ENCODE measurements at places on chromosomes 16 and 17. TPM values are rescaled to one million over a fixed set of nuclear protein-coding genes. Genes with fewer than 3 reads are reported as not detected.

- DNase-seq: peak; percentile 82
Observed at GRCh38 chr17:18968945-18969887, 17.3 kb downstream of the SLC5A10 start.

DNA sequence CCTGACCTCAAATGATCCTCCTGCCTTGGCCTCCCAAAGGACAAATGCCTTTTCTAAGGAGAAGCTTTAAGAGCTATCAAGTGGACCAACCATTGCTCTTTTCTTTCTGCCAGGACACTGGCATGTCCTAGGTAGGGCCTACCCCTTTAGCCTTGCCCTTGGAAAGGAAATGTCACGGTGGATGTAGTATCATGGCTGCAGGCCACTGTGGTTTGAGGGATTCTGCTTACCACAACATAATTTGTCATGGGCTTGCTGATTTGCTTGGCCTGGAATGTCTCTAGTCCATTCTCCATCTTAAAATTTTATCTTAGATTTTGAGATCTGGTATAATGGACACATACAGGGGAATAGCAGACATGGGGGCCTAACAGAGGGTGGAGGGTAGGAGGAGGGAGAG is 6.0 kb downstream of the KRT20 start:
- no peak for DNase-seq

DNA sequence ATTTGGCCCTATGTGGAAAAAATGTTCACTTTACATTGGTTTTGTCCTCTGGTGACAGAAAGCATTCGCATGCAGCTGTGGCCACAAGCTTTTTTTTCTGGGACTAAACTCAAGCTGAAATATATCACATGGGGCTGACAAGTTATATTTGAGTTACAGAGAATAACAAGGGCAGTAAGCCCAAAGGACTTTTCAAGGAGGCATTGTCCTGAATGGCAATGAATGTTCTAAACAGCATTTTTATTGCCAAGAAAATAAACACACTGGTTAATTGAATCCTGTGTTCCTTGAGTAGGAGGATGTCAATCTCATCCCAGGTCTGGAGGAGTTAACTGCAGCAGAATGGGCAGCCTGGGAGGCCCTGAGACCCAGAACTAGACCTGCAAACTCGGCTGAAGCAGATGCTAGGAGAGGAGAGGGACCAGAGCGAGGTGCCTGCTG is 114.5 kb downstream of the COPRS start:
- DNase-seq: no peak

- DNase-seq: no peak
Observed at GRCh38 chr17:61463316-61464129, 11.3 kb downstream of the TBX4 start.

DNA sequence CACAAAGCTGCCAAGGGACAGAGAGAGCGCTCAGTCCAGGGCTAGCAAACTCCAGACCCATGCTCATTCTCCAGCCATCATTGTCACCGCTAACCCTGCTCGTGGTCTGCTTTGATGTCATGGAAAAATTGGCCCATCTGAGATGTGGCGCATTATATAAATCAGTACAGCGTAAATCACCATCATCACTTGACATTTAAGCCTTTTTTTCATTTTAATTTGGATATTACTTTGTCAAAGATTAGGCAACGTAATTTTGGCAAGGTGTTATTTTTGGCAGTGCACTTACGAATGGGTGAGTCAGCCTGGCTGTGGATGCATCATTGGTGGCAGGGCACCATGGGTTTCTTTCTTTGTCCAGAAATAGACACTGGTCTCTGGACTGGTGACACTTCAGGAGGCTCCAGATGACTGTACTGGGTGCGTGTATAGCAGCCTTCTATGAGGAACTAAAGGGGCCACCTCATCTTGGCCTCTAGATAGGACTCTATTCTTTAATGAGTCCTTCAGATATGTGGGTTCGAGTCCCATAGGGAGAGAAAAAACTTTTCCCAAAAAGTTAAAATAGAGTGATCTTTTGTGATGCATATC is 166.3 kb downstream of the MSI2 start:
- DNase-seq: no peak

- DNase-seq: no peak
Observed at GRCh38 chr17:20852990-20853370, 189.8 kb downstream of the USP22 start.

DNA sequence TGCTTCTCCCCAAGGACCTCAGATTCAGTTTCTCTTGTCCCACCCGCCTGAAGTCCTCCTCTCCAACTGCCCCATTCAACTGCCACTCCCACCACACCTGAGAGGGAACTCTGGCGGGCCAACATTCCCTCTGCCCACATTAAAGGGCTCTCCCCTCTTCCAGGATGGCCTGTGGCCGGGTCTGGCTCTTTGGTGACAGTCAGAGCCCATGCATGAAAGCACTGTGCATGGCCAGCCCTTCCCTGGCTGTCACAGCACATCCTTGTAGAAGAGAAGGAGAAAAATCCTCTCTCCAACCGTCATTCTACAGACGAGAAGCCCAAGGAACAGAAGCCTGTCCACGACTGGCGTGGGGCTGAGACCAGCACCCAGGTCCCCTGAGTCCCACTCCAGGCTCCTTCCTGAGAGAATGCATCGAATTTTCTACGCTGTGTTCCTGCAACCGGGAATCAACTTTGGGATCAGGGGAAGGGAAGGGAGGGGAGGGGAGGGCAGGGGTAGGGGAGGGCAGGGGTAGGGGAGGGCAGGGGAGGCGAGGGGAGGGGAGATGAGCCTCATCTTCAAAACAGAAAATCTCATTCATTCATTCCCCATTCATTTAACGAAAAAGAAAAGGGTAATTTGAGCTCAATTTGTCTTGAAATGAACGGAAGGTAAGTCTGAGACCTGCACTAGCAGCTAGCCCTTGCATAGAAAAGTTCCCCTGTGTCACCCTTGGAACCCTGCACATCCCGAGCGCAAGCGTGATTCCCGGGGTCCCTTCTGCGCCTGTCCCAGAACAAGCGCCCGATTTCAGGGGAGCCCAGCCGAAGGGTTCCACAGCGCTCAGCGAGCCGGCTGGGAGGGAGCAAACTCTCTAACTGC is at the start of gene ABCC12:
ABCC12 (minus strand) TSS at position 68 of the 864 bp plus-strand sequence. CDS start 9,569 bp downstream, outside the sequence.
- DNase-seq: no peak

DNA sequence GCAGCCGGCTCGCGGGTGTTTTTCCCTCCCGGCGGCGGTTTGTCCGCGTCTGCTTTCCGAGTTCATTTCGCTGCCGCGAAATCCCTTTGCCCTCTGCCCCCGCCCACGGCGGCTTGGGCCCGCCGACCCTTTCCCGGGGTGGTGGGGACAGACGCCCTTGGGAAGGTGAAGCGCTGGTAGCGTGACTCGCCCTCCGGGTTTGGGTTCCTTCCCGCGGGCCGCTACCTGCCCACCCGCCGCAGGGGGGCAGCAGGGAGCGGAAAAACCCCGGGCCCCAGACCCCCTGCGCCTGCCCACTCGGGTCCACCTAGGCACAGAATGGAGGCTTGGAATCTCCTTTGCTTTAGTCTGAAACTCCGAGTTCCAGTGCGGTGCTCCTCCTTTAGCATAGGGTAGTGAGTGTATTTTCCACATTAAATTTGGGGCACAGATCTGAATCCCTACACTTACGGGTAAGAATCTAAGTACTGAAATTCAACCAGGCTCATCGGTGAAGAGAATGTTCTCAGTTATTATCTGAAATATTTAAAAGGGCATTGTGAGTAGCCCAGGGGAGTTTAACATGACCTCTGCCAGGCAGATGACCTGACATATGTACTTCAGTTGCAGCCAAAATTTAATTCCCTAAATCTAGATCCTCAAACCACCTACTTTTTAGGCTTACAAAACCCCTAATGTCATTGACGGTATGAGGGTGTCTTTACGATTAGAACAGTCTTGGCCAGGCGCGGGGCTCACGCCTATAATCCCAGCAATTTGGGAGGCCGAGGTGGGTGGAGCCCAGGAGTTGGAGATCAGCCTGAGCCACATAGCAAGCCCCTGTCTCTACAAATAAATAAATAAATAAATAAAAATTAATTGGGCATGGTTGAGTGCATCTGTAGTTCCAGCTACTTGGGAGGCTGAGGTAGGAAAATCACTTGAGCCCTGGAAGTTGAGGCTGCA is 1.0 kb downstream of the NME2 start:
- DNase-seq: peak; percentile 19

GRCh38 chr16:397736-398332 is 835 bp downstream of the NME4 start:
- peak; percentile 54 for DNase-seq

DNA sequence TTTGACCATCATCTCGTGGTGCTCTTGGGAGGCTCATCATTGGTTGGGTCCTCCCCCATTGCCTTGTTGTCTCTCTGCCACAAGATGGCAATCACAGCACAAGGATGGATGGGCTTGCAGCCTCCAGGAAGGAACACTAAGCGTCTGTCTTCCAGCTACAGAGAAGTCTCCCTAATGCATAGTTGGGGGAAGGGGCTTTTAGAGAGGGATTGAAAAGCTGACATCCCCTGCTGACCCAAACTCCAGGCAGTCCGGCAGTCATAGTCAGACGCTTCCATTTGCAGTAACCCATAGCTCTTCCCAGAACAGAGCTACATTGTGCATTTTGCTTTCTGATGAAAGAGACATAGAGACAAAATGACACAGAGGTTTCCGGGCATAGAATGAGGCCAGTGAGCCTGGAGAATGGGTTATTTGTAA is 111.4 kb downstream of the UTP18 start:
- DNase-seq: peak; percentile 51

DNA sequence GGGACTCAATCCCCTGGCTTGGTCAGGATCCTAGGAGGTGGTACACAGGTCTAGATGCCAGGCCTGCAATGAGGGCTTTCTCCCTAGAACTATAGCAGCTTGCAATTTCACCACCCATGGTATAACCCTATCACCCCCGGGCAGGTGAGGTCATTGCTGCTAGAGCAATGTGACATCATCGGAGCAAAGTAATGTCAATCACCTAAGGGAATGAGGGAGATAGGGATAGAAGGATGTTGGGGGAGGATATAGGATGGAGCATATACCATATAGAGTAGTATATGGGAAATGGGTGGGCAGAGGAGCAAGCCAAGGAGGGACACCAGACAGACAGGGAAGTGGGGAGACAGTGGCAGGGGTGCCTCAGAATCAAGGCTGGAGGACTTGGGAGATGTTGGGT is 3.3 kb downstream of the KCNH4 start:
- DNase-seq: no peak

DNA sequence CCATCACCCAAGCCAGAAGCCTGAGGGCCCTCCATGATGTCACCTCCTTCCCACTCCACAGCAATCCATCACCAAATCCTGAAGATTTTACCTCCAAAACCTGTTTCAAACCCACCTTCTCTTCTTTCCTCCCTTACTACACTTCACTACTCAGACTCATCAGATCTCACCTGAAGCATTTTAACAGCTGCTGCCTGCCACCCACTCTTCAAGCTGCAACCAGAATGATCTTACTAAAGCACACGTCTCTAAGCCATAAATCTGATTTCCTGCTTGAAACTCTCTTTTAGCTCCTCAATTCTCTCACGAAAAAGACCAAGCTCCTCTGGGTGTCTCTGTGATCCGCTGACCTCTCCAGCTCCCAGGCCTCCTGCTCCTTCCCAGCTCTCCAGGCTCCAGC is 46.5 kb downstream of the CDK5R1 start:
- no peak for DNase-seq

- DNase-seq: no peak
Observed at GRCh38 chr16:2180962-2181923, 15.2 kb downstream of the CASKIN1 start.

GRCh38 chr16:16028311-16028999 is 79.0 kb downstream of the ABCC1 start:
- no peak for DNase-seq

- DNase-seq: no peak
Observed at GRCh38 chr16:14303182-14303618, 232.1 kb downstream of the MRTFB start.

GRCh38 chr16:79047337-79047736 is 553.2 kb downstream of the MAF start:
- DNase-seq: no peak

GRCh38 chr17:63688396-63689020 is 11.4 kb downstream of the LIMD2 start:
- no peak for DNase-seq

GRCh38 chr17:50986989-50987660 is 121.0 kb upstream of the TOB1 start:
- no peak for DNase-seq

DNA sequence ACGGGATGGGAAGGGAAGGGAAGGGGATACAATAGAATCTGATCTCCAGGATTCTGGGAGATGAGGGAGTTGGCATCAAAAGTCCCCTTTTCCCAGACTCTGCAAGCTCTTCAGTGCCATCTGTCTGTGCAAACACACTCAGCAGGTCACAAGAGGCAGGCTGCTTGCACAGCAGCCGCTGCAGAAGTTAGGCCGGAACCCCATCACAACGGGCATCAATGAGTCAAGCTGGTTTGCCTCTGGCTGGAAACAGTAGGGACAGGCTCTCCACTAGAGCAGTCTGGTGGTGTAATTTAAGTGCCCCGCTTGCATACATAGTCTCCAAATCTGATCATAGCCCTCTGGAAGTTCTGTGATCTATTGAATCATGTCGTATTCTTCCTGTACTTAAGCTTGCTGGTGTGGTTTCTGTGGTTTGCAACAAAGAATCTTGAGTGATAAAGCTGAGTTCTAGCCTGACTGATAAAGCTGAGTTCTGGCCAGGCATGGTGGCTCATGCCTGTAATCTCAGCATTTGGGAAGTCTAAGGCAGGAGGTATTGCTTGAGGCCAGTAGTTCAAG is 33.7 kb upstream of the KDM8 start:
- DNase-seq: peak; percentile 26

Gene PPP1R1B
- 2.4 TPM for total RNA-seq

Gene KRT28
- not detected for total RNA-seq

Gene HS3ST4
- total RNA-seq: 0.12 TPM

Gene SLC7A6OS
- 15.6 TPM for total RNA-seq

Gene CANT1
- total RNA-seq: 132 TPM

Gene GNGT2
- total RNA-seq: 3.4 TPM

Gene CA7
- total RNA-seq: not detected

Gene CD300H
- not detected for total RNA-seq
